ENCODE measurements at places on chromosomes 11 and 22.

DNA sequence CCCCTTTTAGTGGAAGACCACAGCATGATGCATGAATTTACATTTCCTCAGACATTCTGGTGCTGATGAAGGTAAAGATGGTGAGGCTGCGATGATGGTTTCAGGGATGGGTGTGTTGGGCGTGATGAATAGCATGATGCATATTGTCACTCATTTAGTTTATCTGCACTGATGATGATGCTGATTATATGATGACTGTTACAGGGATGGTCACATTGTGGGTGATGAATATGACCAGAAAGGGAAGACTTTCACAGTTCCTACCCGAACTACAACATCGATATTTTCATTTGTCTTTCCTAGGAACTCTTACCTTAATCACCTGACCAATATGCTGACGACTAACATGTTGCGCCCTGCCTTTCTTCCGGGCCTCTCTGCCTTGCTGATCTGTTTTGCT lies 47.4 kb upstream of the EHF start:
- DNase-seq, result no peak

- DNase-seq, result no peak
Observed at GRCh38 chr11:123183391-123184099, 11.5 kb downstream of the CLMP start.

GRCh38 chr11:115325523-115325922 lies 178.7 kb downstream of the CADM1 start:
- no peak for DNase-seq

DNA sequence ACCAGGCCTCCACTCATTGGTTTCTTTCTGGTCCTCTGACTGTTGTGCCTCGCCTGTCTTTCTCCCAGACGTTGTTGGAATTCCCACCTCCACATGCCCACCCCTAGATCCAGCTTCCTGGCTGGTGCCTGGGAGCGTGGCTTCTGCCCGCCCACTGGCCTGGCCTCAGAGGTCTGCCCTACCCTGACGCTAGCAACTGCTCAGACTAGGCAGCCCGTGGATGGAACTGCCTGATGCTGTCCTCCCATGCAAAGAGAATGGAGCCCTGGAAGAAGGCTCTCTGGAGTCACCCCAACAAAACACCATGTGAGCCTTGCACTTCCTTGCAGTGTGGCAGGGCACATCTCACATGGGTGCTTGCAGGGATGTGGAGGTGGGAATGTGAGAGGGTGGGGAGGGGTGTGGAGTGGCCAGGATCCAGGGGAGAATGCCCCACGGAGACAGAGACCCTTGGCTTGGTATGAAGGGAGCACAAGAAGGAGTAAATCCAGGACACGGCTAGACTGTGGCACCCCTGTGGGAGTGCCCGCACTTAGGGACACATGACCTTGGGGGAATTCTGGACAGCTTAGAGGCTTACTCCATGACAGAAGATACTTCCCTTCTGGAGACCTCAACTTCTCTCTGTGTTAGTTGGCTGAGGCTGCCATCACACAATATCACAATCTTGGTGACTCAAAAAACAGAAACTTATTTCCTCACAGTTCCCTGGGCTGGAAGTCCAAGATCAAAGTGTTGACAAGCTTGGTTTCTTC lies 22.5 kb upstream of the ADA2 start:
- no peak for DNase-seq

Measured in astrocyte of the hippocampus (primary cell).